Hepatic stellate cell (primary cell): ENCODE measurements at places on chromosomes 6 and 20.

DNA sequence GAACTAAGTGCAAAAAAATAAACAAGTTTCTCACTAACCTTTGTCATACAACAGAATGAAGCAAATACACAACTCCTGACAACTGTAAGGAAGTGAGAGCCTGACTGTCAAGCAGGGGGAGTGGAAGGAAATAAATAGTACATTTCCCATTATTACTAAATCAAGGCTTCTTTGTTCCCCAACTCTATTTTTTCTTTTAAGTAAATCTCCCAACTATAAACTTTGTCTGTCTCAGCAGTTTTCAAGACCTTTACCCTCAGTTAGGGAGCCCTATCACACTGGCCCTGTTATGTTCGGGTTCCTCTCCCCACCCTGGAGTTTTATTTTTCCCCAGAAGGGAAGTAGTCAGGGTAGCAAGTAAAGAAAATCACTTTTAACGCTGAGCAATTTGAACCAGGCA is 24.1 kb upstream of the IPCEF1 start:
- DNase-seq, result no peak

DNA sequence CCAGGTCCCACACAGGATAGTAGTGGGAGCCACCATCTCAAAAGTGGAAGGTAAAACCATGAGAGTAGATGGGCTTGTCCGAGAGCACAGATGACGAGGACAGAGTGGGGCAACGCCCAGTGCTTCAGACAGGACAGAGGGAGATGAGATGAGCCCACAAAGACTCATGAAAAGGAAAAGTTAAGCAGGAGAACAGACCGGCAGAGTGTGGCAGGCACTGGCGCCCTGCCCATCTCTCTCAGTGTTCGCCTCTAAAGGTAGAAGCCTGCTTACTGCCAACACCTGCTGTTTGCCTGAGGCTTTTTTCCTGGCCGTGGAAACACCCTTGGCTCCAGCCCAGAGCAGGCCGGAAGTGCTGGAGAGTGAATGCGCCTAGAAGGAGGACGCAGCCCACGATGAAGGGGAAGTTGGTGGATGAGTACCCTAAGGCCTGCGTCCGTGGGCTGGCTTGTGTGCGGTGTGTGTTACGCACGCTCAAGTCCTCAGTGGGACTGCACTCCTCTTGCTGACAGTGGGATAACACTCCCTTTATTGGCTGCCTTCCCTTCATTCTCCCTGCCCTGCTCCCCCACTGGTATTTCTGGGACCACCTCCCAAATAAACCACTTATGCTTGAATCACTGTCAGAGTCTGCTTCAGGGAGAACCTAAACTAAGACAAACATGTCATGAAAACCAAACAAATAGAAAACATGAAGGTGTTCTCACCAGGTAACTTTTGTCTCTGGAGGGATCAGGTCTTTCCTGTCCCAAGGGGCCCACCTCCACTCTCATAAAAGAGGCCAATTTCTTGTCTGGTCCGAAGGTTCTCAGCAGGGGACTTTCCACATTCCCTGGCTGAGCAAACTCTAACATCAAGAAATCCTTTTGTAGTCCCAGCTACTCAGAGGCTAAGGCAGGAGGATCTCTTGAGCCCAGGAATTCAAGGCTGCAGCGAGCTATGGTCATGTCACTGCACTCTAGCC is 9.1 kb upstream of the FOXP4 start:
- DNase-seq, result no peak

DNA sequence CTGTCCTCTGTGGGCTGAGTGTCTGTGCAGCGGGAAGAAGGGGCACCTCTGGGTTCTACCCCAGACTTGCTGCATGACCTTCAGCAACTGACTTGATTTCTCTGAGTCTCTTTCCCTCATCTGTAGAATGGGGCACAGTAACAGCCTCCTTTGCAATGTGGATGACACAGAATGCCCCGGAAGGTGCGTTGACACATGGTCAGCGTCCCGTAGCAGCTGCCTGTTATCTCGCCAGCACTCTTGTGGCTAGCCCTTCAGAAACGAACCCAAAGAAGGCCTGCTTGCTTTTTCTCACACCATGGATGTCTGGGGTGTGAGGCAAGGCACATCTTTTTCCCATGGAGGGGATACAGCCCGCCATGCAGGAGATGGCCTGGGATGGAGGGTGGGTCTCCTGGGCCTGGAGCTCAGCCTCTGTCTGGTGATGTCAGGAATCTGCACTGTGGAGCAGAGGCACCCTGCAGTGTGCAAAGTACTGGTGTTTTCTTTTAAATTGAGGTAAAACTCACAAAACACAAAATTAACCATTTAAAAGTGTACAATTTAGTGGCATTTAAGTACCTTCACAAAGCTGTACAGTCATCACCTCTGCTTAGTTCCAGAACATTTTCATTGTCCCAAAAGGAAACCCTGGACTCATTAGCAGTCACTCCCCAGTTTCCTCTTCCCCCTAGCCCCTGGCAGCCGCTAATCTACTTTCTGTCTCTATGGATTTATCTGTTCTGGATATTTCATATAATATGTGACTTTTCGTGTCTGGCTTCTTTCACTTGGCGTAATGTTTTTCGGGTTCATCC is 59.8 kb upstream of the FAM83D start:
- no peak for DNase-seq

GRCh38 chr6:99933129-99933528 is 60.9 kb downstream of the MCHR2 start:
- peak; percentile 29 for DNase-seq

DNA sequence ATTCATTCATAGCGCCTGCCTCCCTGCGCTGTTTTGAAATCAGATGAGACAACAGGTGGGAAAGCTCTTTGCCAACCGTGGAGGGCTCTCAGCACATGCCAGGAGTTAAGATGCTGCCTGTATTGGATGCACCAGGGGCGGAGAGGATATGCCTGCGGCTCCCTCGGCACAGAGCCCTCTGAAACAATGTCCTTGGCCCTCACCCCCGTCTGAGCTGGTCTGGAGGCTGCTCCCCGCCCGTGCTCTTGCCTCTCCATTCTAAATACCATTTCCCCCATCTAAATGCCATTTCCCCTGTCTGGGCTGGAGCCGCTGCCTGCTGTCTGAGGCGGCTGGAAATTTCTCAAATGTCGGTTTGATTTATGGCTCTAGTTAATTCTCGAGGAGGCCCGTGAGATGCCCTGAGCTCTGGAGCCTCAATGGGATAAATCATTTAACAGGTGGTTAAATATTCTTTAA is 50.8 kb upstream of the MLN start:
- no peak for DNase-seq

- no peak for DNase-seq
Measured at GRCh38 chr6:116287689-116288282, 8.1 kb upstream of the TSPYL1 start.

GRCh38 chr20:59837623-59838394 is 95.6 kb downstream of the SYCP2 start:
- no peak for DNase-seq

- no peak for DNase-seq
Measured at GRCh38 chr6:141634269-141634668, 498.5 kb upstream of the GJE1 start.

DNA sequence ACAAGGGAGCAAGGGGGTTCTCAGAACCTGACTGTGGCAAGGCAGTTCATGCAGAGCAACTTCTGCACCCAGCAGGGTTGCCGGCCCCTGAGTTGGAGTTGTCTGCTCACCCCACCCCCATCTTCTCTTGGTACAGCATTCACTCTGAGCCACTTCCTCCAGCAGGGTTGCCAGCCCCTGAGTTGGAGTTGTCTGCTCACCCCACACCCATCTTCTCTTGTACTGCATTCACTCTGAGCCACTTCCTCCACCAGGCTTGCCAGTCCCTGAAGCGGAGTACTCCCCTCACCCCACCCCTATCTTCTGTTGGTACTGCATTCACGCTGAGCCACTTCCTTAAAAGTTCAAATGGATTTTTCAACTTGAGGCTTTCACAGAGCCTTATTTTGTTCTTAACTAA is 79.7 kb upstream of the SYNDIG1 start:
- no peak for DNase-seq

DNA sequence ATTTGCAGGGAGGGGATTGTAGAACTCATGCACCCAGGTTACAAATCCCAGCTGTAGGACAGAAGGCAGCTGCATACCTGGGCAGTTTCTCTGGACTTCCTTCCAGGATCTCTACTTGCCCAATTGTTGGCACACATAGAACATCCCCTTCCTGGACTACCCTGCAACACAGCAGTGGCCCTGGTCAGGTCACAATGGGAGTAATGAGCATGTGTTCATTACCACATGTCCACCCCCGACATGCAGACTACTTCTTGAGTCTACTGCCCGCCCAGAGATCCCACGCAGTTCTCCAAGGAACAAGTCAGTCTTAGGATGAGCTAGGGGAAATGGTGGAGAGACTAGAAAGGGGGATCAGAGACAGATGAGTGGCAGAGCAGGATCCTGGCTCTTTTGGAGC is 5.1 kb downstream of the PEX6 start:
- DNase-seq, result no peak

GRCh38 chr6:42230345-42231321 is 13.0 kb upstream of the MRPS10 start:
- no peak for DNase-seq

DNA sequence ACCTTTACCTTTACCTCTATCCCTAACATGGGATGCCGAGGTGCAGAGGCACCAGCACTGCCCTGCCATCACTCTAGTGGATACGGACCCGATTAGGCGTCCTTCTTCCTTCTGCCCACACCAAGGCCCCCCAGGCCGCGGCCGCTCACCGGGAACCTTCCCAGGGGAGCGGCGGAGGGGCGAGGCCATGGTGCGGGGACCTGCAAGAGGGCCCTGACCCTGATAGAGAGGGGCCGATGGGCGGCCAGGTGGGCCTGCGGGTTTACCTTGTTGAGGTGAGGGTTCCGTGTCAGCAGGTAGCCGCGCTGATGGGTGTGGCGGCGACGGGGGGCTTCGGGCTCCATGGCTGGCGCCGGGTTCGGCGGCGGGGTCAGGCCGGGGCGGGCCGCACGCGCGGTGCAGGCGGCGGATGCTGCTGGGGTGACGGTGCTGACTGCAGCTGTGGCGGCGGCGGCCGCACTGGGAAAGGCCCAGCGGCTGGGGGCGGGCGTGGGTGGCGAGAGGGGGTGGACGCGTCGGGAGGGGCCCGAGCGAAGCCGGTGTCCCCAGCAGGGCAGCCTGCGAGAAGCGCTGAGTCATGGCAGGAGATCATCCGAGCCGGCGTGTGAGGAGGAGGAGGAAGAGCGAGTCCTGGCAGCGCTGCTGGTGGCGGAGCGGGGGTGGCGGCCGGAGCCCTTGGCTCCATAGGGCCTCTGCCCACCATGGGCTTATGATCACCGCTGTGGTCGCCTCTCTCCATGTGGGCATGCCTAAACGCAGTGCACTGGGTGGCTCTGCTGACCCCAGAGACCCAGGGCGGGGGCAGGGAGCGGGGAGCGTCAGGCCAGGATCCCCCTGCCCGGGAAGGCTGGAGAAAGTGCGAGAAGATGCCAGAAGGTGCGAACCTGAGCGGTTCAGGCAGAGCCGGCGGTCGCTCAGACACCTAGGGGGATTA is at the start of gene ME1:
ME1 (minus strand) TSS at position 441 of the 934 bp plus-strand sequence; CDS start at position 344, 97 bp downstream.
- peak; percentile 73 for DNase-seq

GRCh38 chr6:31510007-31510406 is 12.1 kb downstream of the MICB start:
- no peak for DNase-seq

DNA sequence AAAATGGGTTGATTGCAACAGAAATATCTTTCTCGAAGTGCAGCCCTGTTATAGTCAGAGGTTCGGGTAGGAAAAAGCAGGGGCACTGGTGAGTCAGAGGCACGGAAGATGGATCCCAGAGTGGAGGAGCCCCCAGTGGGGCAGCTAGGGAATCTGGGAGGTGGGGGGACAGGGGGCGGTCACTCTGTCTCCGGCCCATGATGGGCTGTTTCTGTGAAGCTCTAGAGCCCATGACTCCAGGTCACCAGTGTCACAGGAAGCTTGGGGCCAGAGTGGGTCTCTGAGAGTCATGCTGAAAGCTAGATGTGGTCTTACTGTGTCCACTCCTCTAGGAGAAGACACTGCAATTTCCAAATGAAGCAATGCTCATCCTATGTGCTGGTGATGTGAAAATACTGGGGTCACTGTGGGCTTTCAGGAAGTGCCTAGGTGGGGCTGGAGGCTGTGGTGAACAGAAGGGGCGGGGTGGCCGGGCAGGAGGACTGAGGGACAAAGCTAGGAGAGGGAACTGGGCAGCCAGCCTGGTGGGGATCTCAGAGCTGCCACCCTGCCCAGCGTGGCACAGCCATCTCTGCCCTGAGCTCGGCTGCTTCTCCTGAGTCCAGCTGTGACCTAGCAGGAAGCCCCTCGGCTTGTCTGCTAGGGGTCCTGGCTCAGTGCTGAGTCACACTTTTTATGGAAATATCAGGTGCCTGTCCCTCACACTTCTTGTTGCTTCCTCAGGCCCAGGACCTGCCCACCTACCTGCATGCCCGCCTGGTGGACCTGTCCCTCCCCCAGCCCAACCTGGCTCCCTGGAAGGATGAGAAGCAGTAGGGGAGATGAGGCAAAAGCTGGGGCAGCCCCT is 54.2 kb downstream of the IRF4 start:
- DNase-seq, result no peak

DNA sequence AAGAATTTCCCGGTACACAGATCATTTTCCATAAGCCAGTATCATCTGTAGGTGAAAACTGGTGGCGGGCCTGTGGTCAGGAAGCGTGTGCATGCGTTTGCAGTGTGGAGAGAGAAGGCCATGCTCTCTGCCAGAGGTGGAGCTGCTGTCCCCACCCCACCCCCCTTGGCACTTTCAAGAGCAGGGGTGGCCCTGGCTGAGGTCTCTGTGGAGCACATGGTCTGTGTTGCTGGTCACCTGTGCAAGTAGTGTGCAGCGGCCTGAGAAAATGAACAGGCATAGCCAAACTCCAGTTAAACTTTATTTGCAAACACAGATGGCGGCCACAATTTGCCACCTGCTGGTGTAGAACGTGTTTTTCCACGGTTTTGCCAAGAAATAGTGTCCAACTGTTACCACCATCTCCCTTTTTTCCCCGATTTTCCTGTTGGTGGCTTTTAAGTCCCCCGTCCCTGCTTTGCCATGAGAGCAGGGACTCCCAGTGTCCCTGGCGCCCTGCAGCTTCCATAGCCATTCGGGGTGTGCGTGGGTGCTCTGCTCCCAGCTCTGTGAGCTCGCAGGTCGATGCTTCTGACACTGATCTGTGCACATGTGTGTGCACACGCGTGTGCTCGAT is 2.5 kb downstream of the ADRM1 start:
- no peak for DNase-seq

DNA sequence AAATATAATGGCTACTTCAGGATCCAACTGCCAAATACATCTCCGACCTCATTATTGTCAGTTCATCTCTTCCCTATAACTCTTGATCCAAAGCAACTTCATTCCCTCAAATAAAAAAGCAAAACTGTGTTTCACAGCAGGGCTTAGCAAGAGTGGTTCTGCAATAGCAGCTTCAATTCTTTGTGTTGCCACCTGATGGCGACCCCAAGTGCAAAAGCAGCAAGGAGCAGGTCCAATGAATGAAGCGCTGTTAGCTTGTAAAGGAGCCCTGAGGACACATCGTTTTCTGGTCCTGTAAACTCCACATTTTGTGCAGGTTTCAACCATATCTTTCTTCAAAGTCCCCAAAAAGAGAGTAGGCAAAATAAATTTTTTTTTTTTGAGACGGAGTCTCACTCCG is 19.6 kb downstream of the RTN4IP1 start:
- no peak for DNase-seq

GRCh38 chr6:156821707-156822106 is 44.5 kb downstream of the ARID1B start:
- DNase-seq, result no peak

GRCh38 chr6:36608788-36609563 is 14.8 kb downstream of the SRSF3 start:
- DNase-seq, result no peak

- no peak for DNase-seq
Measured at GRCh38 chr6:137811916-137812553, 55.0 kb upstream of the TNFAIP3 start.

- DNase-seq, result peak; percentile 6
Measured at GRCh38 chr20:17620371-17621228, 50.7 kb downstream of the DSTN start.

- no peak for DNase-seq
Measured at GRCh38 chr20:16061351-16061750, 511.9 kb downstream of the KIF16B start.
